ENCODE measurements at places on chromosomes 6 and 20.

DNA sequence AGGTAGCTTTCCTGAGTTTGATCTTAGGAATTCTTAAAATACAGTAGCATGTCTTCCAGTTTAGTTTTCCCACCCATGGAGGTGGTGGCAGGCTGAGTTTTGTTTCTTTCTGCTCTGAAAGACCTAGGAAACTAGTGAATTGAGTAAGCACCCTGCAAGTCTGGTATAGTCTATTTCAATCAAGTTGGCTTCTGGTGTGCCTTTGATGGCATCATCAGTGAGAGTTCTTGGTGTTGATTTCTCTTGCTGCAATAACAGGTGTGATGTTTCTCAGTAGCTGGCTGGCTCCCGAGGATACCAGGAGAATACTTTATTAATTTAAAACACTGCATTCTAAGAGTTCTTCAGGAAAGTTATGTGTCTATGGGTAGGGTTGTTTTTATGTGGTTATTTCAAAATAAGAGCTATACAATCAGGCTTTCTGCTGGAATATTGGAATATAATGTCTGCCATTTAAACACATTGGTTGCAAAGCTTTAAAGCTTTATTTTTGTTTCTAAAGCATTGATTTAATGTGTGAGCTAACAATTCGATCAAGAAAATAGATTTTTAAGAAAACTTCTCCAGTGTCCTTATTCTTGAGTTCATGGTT lies 19.0 kb downstream of the VAPB start:
- DNase-seq: peak; percentile 56

- DNase-seq: no peak
Measured at GRCh38 chr6:117817499-117817898, 89.6 kb upstream of the SLC35F1 start.

GRCh38 chr20:48769069-48769983 lies 58.5 kb downstream of the PREX1 start:
- DNase-seq: no peak

DNA sequence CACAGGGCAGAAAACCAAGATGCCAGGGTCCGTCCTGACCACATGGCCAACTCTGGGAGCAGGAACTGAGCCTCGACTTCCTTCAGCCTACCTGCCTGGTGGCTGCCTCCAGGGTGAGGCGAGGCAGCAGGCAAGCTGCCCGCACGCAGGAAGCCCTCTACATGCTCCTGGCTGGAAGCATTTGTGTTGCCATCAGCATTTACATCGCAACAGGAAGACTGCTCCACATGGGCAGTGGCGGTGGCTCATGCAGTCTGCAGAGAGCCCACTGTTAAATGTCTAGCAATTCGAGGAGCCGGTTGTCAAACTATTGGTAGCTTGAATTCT lies 233.8 kb downstream of the SYNDIG1 start:
- no peak for DNase-seq

- DNase-seq: no peak
Measured at GRCh38 chr6:154030646-154031045, 8.4 kb upstream of the OPRM1 start.

DNA sequence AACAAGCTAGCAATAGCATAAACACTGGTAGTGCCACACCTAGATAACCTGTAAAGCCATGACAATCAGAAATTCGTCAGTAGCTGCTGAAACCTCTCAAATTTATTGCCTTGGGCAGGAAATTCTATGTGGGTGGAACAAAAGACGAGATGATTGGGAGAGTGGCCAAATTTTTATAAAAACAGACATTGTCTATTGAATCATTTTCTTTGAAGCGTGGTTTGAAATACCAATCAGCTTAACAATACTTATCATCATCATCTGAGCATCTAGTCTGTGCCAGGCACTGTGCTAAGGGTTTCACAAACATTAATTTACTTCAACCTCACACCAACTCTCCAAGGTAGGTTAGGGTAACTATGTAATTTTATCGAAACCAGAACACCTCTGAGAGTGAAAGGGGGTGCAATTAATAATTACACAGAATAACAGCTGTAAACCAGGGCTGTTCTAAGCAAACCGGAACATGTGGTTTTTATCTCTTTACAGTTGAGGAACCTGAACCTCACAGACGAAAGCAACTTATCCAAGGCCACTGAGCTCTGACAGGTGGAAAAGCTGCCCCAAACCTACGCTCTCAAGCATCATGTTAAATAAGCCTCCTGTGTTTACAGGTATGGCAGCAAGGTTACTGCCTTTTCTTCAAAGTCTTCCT lies 43.4 kb downstream of the NHSL1 start:
- peak; percentile 99 for DNase-seq

DNA sequence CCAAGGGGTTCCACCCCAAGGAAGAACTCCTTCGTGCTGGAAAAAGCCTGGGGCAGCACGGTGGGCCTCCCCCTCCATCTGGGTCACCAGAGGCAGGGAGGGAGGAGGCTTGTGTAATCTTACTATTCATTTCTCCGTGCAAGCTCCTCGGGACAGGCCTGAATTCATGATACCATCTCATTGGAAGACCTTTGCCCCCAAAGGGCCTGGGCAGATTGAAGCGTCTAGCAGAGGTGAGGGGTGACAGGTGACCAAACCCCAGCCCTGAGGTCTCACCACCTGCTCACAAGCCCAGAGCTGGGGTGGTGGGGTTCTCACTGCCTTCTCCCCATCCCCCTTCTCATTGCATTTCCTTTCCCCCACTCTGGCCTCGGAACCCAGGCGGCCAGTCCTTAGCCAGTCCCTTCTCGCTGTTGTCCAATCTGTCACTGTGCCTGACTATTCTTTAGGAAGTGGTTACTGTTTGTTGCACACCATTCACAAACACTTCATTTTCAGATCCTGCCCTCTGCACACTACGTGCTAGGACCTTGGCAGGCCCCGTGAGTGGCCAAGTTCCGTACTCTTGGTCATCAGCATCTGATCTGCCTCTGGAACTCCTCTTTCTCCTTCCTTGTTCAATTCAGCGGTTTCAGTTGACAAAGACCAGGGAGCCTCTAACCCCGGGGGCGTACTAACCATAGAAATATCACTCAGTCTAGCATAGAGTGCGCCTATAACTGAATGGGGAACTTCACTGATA lies 137.1 kb downstream of the LY86 start:
- DNase-seq: no peak

DNA sequence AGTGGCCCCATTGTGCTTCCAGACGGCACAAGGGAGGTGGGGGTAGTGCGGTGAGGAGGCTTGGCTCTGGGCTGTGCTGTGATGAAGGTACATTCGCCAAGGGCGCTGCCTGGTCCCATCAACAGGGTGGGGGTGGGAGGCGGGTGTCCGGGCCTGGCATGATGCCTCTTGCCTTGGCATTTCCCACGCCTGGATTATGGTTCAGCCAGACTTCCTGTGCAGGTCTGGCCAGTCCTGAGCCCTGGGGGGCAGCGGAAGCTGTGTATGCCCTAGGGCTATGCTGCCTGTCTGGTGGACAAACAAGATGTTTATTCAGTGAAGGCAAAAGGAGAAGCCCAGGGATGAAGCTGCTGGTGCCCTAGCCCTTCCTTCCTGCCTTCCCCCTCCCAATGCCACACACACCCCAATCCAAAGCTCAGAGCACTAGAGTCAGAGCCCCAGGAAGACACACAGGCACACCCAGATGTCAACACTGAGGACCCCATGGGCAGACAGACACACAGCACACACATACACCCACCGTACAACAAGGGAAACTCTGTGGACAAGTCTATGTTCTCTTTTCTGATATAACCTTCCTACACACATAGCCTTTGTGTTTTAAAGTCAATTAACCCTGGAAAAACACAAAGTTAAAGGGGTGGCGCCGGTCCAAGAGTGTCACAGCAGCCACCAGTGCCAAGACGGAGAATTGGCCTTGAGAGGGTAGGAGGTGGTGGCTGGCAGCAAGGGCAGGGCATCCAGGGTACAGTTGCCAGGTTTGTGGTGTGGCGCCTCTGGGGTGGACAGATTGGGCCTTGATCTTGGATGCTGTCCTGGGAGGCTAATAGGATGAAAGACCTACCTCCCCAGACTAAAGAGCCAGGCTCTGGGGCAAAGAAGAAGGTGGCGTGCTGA lies 54.7 kb upstream of the SAYSD1 start:
- DNase-seq: no peak

DNA sequence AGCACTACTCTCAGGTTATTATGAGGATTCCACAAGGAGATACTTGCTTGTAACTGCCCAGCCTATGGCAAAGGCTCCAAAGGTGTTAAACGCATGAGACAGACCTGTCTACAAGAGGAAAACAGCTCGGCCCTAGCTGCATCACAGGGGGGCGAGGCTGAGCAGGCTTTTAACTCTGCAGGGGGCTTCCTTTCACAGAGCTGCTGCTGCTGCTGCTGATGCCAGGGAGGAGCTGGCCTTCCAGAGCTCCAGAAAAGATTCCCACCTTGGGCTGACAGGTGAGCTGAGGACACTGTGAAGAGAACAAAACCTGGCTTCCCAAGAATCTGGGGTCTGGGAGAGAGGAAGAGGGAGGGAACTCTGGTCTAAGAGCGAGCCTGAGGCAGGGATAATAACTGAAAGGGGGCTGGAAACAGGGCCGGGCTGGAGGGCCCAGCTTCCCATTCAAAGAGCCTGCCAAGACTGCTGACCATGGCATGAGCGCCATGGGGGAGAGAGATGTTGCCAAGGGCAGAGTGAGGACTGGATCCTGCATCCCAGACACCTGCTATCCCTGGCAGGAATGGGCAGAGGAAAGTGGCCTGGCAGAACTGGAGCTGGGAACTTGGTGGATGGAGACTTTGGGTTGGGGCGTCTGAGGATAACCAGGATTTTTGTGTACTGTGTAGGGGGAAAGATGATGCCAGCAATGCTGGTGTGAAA lies 211.1 kb upstream of the LRFN2 start:
- no peak for DNase-seq

DNA sequence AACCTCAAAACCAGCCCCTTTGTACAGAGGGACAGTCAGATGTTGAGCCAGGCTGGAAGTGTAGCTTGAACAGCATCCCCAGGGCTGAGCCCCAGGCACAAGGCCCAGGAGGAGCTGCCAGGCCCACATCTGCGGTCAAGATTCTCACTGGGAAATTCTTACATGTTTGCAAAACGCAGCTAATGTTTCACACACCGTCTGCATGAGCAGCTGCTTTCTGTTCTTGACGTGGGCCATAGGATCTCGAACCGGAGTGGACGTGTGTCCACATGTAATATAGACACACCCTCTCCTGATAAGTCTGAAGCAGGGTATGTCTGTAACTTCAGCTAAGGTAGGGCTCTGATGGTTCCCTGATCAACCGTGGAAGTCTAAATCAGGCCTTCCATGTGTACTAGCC lies 41.3 kb upstream of the TRAF3IP2 start:
- peak; percentile 58 for DNase-seq

GRCh38 chr6:158907931-158908330 lies 88.8 kb upstream of the EZR start:
- no peak for DNase-seq

DNA sequence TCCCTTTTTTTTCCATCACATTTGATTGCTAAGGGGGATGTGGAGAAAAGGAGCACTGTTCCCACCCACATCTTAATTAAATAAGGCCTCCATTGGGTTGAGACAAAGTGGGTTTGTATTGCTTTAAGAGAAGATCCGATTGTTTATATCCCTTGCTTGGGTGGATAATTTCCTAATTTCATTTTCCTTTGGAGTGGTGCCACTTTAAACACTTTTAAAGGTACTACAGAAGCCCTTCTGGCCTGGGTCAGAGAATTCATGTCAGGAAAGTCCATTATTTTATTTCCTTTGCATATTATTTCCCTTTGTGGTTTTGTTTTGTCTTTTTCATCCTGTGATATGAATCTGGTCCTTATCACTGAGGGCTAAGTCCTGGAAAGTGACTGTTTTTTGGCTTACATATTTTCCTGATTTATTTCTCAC lies 56.9 kb downstream of the PHACTR2 start:
- DNase-seq: no peak

- peak; percentile 8 for DNase-seq
Measured at GRCh38 chr6:135159531-135159930, 21.6 kb upstream of the MYB start.

DNA sequence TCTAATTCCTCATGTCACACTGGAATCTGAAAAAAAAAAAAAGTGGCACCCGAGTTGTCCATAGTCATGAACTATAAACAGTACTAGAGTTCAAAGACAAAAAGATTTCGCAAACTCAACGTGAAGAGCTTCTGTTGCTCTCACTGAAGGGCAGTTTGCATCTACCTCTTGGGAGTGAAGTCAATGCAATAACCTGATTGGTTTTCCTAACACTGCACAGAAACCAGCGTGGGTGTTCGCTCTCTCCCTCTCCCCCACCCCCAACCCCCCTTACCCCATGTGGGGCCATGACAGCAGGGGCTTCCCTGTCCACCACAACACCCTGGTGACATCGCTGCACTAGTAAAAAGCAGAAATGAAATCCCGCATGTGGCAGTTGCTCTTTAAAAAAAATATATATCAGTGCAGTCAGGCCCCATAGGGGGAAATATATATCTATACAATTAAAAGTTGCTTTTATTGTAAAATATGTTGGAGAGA lies 66.9 kb downstream of the GMPR start:
- no peak for DNase-seq

GRCh38 chr20:39111359-39112177 lies 149.4 kb downstream of the DHX35 start:
- no peak for DNase-seq

- no peak for DNase-seq
Measured at GRCh38 chr6:133613211-133613610, 275.7 kb upstream of the TCF21 start.

- no peak for DNase-seq
Measured at GRCh38 chr6:142174703-142175102, 27.6 kb downstream of the VTA1 start.

All from bronchial epithelial cell (primary cell).